ENCODE measurements at places on chromosomes 5 and 9.

DNA sequence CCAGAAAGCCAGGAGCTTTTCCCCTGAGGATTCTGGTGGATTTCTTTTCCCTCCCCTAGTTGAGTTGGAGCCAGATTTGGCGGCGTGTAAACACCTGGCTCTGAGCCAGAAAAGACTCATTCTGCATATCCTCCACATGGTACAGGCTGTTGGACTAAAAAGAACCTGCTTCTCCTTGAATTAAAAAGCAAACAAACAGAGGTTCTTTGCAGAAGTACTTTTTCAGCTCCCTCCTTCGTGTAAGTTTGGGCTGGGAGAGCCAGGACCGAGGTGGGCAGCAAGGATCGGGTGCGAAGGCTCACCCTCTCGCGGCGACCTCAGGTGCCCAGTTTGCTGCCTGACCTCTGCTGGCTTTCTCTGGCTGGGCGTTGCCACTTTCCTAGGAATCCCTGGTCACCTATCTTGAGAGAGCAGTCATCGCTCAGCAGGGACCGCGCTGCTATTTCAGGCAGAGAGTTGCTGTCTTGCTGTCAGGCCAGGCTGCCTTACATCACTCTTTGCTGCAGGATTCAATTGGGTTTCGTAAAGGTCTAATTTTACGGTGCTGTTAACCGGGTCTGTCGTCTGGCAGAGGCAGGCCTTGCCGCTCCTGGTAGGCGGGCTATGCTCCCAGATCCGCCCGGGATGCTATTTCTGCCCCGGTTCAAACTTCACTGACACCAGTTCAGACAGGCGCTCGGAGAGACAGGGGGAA, 3.2 kb downstream of the PAPPA start:
- DNase-seq, result no peak

- DNase-seq, result no peak
Observed at GRCh38 chr5:74430631-74431289, 209.8 kb downstream of the ENC1 start.

- no peak for DNase-seq
Observed at GRCh38 chr5:178467568-178468195, 122.5 kb downstream of the COL23A1 start.

DNA sequence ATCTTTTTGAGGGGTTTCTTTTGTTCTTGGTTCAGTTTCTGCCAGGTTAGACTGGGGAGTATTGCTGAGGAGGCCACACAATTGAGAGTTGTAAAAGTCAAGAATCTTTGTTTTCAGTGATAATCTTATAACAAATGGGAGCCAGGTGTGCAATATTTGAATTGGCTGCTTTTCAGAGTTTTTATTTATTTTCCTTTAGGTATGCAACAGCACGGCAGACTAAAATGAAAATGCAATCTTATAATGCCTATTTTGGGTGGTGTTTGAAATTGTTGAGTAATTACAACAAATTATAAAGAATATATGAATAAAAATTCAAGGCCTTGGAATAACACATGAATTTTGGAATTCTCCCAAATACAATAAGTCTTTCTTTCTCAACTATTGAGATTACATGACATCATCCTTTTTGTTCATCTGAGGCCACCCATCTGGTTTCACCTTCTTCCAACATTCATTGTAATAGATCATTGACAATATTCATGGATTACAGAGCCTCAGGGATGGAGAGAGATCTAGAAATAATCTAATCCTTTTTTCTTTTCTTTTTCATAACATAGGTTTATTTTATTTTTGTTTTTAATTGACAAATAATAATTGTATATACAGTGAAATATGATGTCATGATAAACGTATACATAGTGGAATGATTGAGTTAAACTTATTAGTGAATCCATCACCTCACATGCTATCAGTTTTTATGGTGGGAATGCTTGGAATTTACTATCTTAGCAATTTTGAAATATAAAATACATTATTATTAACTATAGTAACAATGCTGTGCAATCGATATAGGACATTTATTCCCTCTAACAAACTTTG, 1061.0 kb downstream of the NR2F1-AS1 start:
- DNase-seq, result no peak

DNA sequence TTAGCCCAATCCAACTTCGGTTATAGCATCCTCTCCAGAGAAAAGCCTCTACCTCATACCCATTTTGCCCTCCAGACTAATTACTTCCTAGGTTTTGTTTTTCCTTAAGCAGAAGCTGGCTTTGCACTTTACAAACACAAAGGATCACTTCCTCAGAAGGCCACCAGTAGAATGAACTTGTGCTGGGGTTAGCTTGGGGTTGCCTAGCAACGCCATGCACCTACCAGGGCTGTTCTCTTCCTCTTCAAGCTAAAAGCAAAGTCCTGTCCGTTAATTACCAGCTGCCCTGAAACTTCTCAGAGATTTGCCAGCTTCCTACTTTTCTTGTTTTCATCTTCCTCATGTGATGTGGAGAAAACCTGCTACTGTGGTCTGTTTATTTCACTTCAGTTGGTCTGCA, 132.0 kb upstream of the WWC1 start:
- DNase-seq, result no peak

DNA sequence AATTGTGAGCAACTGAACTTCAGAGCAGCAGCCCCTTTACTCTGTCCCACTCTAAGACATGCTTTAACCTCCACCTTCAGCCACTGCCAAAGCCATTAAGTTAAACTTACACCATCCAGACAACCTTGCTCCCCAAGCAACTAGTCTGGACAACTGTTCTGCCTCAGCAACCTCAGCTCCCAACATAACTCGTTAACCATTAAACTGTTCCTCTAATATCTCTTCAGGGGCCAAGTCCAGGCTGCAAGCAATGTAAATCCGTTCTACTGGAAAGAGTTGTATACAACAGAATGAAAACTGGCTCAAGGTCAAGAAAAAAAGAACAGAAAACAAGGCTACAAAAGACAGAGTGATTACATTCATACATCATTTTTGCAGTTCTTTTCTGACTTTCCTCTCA, 131.7 kb upstream of the TARS1 start:
- no peak for DNase-seq

DNA sequence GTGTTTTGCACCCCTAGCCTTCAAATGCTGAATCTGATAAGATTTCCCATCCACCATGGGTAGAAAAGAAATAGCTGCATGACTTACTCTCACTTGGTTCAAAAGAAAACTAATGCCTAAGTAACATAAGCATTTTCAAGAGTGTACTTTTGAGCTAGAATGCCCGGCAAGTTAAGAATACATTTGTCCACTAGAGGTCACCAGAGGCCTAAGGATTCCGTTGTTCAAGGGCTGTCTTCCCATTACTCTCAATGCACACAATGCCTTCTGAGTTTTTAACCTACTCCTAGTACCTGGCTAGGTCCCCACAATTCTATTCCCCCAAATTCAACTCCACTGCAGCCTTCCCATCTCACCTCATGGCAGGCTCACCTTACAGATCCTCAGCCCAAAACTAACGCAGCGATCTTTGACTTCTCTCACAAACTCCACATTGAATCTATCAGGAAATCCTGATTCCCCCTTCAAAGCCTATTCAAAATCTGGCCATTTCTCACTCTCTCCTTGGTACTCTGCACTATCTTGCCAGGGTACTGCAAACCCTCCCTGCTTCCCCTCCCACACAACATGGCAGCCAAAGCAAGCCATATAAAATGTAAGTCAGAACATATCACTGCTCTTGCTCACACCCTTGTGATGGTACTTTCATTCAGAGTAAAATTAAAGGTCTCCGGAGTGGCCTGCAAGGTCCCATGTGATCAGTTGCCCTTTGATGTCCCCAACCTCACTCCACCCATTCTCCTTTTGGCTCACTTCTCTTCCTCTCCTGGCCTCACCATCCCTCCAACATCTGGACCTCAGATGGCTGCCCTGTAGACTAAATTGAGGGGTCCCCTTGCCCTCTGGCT, 13.4 kb downstream of the OXCT1 start:
- no peak for DNase-seq

GRCh38 chr9:93064392-93065134, 6.1 kb downstream of the SUSD3 start:
- peak; percentile 85 for DNase-seq

- DNase-seq, result no peak
Observed at GRCh38 chr9:4207881-4208615, 91.8 kb downstream of the GLIS3 start.
